ENCODE measurements at places on chromosomes 1 and 21.
A peak's percentile ranks its signal among the peaks of the same experiment; 100 is the strongest.

DNA sequence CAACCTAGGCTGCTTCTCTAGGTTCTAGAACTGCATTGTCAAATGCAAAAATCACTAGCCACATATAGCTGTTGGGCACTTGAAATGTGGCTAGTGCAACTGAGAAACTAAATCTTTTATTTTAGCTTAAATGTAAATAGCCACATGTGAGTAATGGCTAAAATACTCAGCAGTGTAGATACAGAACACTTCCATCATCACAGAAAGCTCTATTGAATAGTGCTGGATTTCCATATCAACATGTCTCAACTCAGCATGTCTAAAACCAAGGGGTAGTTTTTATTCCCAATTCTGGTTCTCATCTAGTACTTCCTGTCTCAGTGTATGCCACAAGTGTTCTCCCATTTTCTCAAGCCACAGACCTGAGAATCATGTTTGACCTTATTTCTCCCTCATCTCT is 7.5 kb upstream of the TP53BP2 start:
- no peak for DNase-seq

GRCh38 chr1:204992201-204992997 is 50.6 kb upstream of the CNTN2 start:
- no peak for DNase-seq

DNA sequence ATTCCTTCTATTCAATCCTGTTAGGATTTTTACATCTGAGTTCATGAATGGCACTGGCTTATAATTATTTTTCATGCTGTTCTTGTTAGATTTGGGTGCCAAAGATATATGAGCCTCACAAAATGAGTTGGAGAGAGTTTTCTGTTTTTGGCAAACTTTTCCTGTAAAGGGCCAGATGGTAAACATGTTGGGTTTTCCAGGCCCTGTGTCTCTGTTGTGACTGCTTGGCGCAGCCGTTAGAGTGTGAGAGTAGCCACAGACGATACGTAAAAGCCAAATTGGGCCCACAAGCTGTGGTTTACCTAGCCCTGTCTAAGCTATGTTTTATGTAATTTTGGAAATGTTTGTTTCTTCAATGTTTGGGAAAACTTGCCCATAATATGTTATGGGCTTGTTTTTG is 15.6 kb upstream of the CA6 start:
- DNase-seq, result no peak

DNA sequence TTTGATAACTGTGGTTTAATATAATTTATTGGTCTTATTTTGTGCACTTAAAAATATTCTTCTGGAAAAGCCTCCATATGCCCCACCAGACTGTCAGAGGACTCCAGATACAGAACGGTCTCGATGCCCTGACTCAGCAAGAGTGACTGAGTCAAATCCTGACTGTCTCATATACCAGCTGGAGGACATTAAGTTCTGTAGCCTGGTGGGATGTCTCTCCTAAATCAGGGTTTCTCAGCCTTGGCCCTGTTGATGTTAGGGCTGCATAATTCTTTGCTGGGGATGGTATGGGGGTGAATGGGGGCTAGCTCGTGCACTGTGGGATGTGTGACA is 67.7 kb upstream of the TLR5 start:
- no peak for DNase-seq

DNA sequence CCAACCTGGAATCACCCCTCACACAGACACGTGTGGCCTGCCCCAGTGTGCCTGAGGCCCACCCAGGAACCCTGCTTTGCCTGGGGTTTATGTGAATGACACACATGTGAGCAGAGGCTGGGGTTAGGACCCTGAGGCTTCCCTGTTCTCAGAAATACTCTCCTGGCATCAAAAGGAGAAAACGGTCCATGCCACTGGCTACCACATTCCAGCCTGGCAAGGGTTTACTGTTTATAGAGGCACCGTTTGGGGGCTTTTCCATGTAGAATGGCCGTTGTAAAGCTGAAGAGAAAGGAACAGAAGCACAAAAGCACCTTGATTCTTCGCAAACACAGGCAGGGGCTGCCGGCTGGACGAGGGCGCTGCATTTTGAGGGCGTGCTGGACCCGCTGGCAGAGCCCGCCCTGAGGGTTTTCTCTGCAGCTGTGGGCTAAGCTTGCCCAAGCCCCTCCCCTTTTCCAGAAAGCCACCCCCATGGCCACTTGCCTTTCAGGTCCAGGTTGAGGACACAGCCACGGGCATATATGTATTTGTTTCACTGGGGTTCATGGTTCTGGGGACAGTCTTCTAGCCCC is 13.0 kb downstream of the TFF3 start:
- DNase-seq, result no peak

GRCh38 chr1:64235181-64235580 is 31.8 kb downstream of the UBE2U start:
- no peak for DNase-seq

GRCh38 chr1:3668148-3668547 is 15.8 kb downstream of the TP73 start:
- no peak for DNase-seq

GRCh38 chr1:15152318-15153183 is 996 bp upstream of the TMEM51 start:
- peak; percentile 93 for DNase-seq

DNA sequence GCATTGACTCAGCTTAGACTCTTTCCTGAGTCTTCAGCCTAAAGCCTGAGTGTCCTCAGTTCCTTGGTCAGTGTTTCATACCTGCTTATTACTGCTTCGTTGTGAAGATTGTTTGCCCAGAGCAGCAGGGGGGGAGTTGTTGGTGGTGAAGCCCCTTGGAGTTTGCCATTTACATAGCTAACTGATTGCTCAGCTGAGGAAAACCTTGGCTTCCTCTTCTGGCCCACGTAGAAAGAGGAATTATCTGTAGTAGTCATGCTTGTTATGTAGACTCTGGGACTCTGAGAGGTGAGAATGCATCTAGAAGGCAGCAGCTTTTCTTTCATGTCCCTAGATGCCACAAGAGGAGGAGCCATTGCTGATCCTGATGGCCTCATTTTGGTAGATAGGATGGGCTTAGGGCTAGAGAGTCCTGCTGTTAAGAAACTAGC is 125.9 kb downstream of the MAST2 start:
- no peak for DNase-seq

DNA sequence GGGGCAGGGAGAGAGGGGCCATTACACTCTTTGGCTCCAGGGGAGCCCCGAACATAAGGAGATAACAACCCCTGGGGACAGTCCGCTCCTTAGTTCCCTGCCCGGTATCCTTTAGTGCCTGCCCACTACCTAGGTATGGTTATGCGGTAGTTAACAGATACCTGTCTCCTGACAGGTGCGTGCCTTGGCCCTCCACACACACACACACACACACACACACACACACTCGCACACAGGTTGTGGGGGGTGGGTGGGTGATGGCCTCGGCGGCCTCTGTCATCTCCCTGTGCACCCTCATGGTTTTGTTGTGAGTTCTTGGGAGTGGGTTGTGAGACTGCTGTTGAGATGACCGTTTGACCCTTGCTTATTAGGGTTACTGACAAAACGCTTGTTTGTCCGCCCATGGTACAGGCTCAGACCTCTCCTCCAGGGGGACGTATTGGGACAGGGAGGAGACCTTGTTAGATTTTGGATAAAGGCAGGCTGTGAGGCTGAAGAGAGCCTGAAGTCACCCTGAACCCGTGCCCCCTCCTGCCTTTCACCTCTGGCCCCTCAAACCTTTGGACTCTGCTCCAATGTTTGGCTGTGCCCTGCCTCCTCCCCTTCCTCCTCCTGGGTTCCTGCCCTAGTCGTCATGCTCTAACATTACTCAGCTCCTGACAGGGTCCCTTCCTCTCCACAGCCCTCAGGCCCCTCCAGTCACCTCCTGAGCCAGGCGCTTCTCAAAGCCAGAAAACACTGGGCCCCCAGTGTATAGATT is 979 bp downstream of the RASSF5 start:
- DNase-seq, result no peak

- no peak for DNase-seq
Measured at GRCh38 chr21:42348762-42349161, 2.0 kb downstream of the TFF2 start.

GRCh38 chr21:31847761-31848160 is 25.1 kb upstream of the HUNK start:
- DNase-seq, result no peak

GRCh38 chr1:12696658-12697057 is 19.3 kb upstream of the AADACL3 start:
- no peak for DNase-seq

GRCh38 chr1:198047913-198048312 is 108.9 kb upstream of the NEK7 start:
- DNase-seq, result no peak

DNA sequence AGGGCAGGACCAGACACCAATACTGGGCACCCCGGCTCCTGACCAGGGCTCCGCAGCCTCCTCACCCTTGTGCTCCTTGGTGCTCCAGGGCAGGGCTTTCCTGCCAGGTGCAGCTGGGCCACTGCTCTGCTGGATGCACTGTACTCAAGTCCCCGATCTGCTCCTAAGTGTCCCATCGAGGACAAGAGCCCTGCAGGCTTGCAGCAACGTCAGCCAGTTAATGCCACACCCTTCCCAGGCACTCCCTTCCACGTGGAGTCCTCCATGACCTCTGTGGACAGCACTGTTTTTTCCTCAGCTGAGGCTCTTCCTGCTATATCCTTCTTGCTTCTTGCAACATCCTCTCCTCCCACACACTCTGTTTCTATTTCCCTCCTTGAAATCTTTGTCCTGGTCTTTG is 94.0 kb upstream of the NGF start:
- DNase-seq, result no peak

- no peak for DNase-seq
Measured at GRCh38 chr1:203932556-203932955, 71.2 kb downstream of the SNRPE start.

DNA sequence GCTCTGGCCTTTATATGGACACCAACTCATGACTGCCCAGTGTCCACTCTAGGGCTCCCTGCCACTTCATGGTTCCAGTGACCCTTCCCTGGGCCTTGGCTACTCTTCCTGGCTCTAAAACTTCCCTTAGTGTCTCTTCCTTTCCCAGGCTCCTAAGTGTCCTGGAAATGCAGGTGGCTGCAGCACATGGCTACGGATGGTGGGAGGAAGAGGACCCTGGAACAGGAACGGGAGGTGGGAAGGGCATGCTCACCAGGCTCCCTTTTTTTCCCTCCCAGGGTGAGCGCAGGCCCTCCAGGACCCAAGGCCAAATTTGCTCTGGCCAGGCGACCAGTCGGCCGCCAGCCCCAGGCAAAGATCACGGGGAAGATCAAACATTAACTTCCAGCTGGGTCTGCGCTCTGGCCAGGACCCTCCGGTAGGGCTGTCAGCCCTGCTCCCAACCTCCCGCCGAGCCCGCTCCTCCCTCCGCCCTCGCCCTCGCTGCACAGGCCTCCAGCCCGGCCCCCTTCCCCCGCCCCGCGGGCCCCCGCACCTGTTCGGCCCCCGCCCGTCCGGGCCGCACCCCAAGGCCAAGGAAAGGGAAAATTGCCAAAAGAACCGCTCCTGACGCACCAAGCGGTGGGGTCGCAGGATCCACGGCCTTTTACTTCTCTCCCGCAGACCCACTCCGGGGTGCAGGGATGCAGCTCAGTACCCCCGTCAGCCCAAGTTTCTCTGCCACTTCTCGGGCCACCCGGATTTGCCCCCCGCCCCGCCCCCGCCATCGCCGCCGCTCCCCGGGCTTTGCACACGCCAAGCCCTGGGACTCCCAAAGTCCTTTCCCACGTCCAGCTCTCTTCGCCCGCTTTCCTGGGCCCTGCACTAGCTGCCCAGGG is 894 bp downstream of the TCEA3 start:
- peak; percentile 59 for DNase-seq

GRCh38 chr1:178330153-178330552 is 166.6 kb downstream of the CLEC20A start:
- DNase-seq, result no peak

GRCh38 chr1:244974106-244974505 is 109.8 kb upstream of the HNRNPU start:
- DNase-seq, result no peak

DNA sequence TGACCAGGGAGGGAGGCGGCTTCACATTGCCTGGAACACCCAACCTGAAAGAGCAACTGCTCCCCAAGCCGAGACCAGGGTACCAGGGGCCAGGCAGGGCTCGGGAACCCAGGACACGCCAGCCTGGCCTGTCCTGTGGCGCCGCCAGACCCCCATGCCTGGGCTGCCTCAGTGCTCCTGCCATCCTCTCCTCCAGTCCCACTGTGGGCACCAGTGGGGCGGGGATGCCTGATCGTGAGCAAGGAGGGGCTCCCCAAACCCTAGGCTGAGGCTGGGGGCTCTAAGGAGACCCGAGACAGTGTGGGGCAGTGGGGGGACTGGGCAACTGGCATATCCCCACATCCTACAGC is 45.1 kb downstream of the WNT9A start:
- no peak for DNase-seq

GRCh38 chr1:29380532-29380931 is 144.2 kb downstream of the PTPRU start:
- DNase-seq, result no peak

DNA sequence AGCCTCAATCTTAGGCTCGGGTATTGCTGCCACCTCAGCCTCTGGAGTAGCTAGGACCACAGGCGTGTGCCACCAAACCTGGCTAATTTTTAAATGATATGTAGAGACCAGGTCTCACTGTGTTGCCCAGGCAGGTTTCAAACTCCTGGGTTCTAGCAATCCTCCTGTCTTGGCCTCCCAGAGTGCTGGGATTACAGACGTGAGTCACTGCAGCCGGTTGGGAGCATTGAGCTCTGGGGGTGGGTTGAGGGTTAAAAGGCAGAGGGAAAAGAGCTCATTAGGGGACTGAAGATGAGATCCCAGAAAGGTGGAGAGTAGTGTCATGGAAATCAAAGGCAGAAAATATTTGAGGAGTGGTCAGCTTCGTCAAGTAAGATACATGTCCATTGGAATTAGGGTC is 7.1 kb downstream of the RAD54L start:
- DNase-seq, result no peak

DNA sequence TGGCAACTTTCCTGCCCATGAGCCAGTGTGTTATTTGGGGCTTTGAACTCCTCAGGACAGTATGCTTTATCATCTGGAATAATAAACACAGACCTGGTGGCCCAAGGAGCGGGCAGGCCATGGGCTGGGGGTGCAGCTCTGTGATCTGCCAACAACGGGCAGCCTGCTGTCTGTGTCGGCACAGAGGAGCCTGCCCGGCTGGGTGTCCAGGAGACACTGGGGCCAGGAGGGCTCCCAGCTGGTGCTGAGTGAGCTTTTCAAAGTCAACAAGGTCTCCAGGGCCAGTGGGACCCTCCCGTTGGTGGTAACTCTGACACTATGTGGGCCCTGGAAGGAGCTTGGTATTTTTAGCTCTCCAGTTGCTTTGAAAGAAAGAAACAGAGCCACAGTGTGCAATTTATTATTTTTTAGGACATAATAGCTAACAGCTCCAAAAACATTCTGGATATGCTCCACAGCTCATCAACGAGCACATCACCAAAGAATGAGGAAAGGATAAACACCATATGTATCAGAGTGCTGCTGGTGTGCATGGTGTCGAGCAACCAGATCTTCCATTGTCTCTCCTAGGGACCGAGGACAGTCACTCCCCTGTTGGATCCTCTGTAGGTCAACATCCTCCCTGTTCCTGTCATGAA is 488.7 kb upstream of the USP24 start:
- DNase-seq, result no peak

DNA sequence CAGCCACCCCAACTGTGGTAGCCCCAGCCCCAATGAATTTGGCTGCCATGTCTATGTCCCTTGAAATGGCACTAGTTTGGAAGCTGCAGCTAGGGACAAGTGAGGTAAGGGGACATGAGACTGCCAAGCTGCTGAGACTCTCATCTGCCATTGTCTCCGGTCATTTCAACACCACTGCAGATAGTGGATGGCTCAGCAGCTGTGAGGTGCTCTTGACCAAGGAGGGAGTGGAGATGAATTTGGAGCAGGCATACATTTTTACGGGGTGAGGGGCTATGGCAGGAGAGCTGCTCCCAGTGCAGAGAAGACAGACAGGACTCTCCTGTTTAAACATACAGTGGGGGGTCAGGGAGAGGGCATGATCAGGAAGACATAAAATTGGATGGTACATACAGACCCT is 315.5 kb upstream of the CAMK1G start:
- DNase-seq, result no peak

All from right kidney (tissue), 9 donors.